ENCODE measurements at places on chromosomes 7 and 10. TPM values are rescaled to one million over a fixed set of nuclear protein-coding genes. Genes with fewer than 3 reads are reported as not detected.

GRCh38 chr10:22545643-22546042 lies 168.7 kb downstream of the PIP4K2A start:
- H3K36me3 ChIP-seq: peaks cover 27% of the 10 kb centered on the region
- H3K4me1 ChIP-seq: no peaks in the 10 kb centered on the region
- no peak for DNase-seq
- no peaks in the 10 kb centered on the region for H3K27me3 ChIP-seq
- no peak overlapping the region for H3K27ac ChIP-seq

DNA sequence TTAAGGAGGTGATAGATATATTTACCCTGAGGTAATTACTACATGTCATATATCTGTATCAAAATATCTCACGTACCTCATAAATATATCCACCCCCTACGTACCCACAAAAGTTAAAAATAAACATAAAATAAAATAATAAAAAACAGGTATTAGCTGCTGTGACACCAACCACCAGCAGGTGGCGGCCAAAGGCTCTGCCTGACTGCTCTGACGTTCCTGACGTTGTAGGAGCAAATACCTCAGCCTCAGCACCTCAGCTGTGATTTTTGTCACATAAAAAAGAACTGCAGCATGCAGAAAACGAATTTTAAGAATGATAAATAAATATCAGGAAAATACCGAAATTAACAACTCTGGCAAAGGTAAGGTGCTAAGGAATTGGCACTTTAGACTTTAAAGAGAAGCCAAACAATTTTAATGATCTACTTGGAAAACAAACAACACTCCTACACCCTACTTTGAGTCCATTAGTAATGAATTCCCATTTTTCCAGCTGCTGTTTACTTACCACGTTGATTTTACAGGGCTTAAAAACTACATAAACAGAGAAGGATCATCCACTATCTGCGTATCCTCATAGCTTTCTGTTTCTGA lies 125.4 kb upstream of the TARP start:
- H3K27ac ChIP-seq: no peak overlapping the region
- no peak overlapping the region for H3K4me3 ChIP-seq
- H3K27me3 ChIP-seq: peaks cover 6% of the 10 kb centered on the region
- no peaks in the 10 kb centered on the region for H3K36me3 ChIP-seq
- no peak for DNase-seq

DNA sequence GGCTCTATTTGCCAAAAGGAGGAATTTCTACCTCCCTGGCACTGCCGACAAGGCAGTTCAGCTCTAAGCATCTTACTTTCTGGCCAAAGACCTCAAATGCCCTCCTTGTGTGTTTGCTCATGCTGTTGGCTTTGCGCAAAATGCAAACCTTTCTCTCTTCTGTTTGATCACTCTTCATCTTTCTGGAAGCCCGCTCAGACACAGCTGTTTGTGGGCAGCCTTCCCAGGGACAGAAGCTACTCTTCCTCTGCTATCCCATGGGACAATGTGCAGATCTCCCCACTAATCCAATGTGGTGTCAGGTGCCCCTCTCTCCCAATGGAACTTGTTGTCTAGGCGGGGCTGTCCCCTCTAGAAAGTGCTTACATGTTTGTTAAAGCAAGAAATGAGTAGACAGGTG lies 278.7 kb downstream of the CCSER2 start:
- H3K27me3 ChIP-seq: peaks cover 38% of the 10 kb centered on the region
- no peaks in the 10 kb centered on the region for H3K36me3 ChIP-seq
- no peaks in the 10 kb centered on the region for H3K4me1 ChIP-seq

GRCh38 chr7:86939197-86939814 lies 120.1 kb downstream of the ELAPOR2 start:
- no peaks in the 10 kb centered on the region for H3K27me3 ChIP-seq
- peak overlapping the region; percentile 71 for H3K27ac ChIP-seq
- H3K4me3 ChIP-seq: no peak overlapping the region
- no peak for DNase-seq
- H3K36me3 ChIP-seq: peaks cover 3% of the 10 kb centered on the region

DNA sequence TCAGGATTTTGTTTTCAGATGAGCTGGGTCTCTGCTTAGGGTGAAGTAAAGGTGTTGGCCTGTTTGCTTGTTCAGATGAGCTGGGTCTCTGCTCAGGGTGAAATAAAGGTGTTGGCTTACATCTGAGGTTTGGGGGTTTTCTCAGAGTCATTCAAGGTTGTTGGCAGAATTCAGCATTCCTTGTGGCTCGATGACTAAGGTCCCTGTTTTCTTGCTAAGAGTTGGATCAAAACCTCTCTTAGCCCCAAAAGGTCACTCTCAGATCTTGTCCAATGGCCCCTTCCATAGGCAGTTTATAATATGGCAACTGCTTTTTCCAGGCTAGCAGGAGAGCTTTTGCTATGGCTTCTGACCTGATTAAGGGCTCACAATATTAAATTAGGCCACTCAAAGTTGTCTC lies 106.6 kb downstream of the ADAM22 start:
- no peak for DNase-seq
- H3K4me3 ChIP-seq: no peak overlapping the region
- no peaks in the 10 kb centered on the region for H3K27me3 ChIP-seq
- no peaks in the 10 kb centered on the region for H3K36me3 ChIP-seq

GRCh38 chr7:102215711-102216110 lies 71.0 kb upstream of the SH2B2 start:
- no peak for DNase-seq
- no peaks in the 10 kb centered on the region for H3K27me3 ChIP-seq
- peaks cover 14% of the 10 kb centered on the region for H3K4me1 ChIP-seq
- H3K27ac ChIP-seq: no peak overlapping the region

DNA sequence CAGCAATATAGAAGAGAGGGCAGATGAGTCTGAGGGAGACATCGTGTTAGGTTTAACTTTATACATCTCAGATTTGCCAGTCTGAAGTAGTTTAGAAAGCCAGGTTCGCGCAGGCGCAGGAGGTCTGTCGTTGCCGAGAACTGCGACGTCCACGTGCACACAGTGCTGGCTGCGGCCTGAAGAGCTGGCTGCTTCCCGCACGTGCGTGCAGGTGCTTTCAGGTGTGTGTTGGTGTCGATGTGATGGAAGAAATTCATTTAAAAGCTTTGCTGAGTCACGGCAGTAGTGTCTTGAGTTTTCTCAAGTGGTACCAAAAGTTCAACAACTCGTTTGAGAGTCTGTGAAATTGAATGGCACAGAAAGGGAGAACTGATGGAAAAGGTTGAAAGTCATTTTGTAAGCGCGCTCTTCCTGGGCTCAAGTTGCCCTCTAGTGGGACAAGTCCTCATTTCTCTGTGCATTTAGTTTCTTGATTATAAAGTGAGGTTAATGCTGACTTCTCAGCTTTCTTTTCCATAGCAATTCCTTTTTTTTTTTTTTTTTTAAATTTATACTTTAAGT lies 18.6 kb downstream of the WDR37 start:
- DNase-seq: no peak
- H3K27me3 ChIP-seq: no peaks in the 10 kb centered on the region
- H3K36me3 ChIP-seq: peaks cover 13% of the 10 kb centered on the region
- H3K4me3 ChIP-seq: no peak overlapping the region
- peaks cover 3% of the 10 kb centered on the region for H3K4me1 ChIP-seq

- H3K27me3 ChIP-seq: no peaks in the 10 kb centered on the region
- DNase-seq: no peak
- H3K27ac ChIP-seq: no peak overlapping the region
- H3K36me3 ChIP-seq: no peaks in the 10 kb centered on the region
- H3K4me1 ChIP-seq: peaks cover 29% of the 10 kb centered on the region
These were observed 86.8 kb downstream of the SEMA3C start for GRCh38 chr7:80832006-80832405.

- H3K4me3 ChIP-seq: no peak overlapping the region
- no peak overlapping the region for H3K27ac ChIP-seq
- peaks cover 2% of the 10 kb centered on the region for H3K36me3 ChIP-seq
These were observed 131.9 kb upstream of the PCGF5 start for GRCh38 chr10:91088300-91089140.

DNA sequence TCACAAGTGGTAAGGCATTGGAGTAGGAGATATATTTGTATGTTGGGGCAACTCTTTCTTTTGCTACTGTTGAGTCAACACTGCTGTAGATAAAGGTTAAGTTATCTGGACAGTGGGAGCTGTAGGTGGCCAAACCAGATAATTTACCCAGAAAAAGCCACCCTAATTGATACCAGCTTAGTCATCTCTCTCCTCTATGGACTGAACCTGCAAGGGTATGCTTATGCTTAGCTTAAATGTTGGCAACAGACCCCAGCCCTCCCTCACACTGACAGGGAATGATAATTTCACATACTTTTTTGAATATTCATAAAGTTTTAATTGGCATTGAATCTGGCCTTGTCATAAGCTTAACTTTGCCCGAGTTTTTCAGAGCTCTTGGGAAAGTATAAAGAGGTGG lies 66.3 kb downstream of the CREB5 start:
- DNase-seq: no peak
- no peak overlapping the region for H3K4me3 ChIP-seq
- H3K27ac ChIP-seq: no peak overlapping the region
- H3K27me3 ChIP-seq: no peaks in the 10 kb centered on the region
- H3K4me1 ChIP-seq: peaks cover 39% of the 10 kb centered on the region
- no peaks in the 10 kb centered on the region for H3K36me3 ChIP-seq

DNA sequence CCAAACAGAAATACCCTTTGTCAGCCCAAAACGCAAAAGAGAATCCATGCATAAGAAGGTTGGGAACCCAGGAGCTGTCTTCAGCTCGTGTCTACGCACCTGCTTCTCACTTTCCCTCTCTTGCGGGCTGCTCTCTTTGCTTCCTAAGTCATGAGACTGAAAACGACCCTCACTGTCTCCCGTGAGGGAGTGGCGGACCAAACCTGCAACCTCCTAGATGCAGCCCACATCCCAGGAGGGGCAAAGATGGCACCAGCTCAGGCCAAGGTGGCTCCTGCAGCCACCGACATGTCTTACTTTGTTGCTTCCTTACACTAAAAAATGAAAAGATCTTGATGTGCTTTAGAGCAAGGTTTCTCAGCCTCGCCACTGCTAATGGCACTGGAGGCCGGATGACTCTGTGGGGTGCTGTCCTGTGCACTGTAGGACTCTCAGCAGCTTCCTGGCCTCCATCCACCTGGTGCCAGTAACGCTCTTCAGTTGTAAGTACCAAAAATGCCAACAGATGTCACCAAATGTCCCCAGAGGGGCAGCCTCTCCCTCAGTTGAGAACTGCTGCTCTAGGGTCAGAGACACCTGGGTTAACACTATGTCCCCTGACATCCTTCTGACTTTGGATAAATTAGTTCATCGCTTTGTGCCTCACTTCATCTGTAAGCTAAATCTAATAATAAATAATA lies 179.8 kb upstream of the PFKP start:
- no peaks in the 10 kb centered on the region for H3K4me1 ChIP-seq
- DNase-seq: no peak
- no peaks in the 10 kb centered on the region for H3K36me3 ChIP-seq

- H3K36me3 ChIP-seq: peaks cover 6% of the 10 kb centered on the region
- peak overlapping the region; percentile 76 for H3K27ac ChIP-seq
- peak overlapping the region; percentile 5 for H3K4me3 ChIP-seq
These were observed 188.0 kb downstream of the PDE1C start for GRCh38 chr7:31882187-31882586.

GRCh38 chr10:119166564-119166963 lies 1.1 kb upstream of the SFXN4 start:
- H3K27ac ChIP-seq: peak overlapping the region; percentile 85
- H3K4me1 ChIP-seq: peaks cover 11% of the 10 kb centered on the region
- peaks cover 18% of the 10 kb centered on the region for H3K36me3 ChIP-seq
- no peaks in the 10 kb centered on the region for H3K27me3 ChIP-seq
- DNase-seq: no peak
- H3K4me3 ChIP-seq: peak overlapping the region; percentile 82

DNA sequence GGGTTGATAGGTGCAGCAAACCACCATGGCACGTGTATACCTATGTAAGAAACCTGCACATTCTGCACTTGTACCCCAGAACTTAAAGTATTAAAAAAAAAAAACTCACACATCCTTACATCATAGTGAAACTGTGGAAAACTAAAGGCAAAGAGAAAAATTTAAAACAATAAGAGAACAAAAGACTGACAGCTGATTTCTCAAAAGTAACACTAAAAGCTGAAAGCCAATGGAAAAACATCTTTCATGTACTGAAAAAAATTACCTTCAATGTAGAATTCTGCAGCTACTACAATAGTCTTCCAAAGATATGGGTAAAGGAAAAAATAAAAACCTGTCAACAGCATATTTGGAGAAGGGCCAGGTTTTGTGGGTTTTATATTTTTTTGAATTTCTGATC lies 729.1 kb upstream of the NRP1 start:
- H3K27me3 ChIP-seq: no peaks in the 10 kb centered on the region
- no peak overlapping the region for H3K27ac ChIP-seq
- no peaks in the 10 kb centered on the region for H3K4me1 ChIP-seq
- H3K36me3 ChIP-seq: peaks cover 10% of the 10 kb centered on the region
- no peak overlapping the region for H3K4me3 ChIP-seq
- no peak for DNase-seq

DNA sequence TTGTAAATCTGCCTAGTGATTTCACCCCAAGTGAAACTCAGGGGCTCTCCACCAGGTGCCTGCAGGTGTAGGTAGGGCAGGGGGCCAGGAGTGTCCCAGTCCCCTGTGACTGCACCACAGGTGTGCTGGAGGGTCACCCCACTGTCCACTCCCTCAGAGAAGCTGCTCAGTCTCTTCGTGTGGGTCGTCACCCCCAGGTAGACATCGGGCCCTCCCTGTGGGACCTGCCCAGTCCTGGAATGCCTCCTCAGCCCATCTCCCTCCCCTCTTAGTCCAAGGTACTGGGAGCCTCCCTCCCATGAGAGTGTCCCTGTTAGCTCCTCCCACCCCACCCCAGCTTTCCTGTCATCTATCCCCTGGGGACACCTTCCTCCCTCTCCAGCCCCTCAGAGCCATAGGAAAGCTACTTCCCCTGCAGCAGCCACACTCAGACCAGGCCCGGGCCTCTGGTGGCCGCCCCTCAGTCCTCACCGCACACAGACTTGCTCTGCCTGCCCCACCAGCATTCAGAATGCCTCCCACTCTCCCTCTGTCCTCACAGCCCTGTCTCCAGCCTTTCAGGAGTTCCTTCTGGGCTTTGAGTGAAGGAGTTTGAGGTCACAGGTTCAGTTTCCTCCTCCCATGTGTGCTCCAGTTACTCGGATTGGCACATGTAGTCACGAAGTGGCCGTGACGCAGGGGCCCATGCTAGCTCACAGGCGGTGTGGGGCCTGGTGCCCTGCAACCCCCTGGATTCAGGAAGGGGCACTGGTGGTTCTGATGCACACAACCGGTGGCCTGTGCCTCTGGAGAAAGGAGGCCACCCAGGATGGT lies 5.1 kb downstream of the ALOX5 start:
- H3K4me1 ChIP-seq: no peaks in the 10 kb centered on the region
- no peaks in the 10 kb centered on the region for H3K36me3 ChIP-seq
- DNase-seq: peak; percentile 75
- H3K27ac ChIP-seq: no peak overlapping the region

- H3K36me3 ChIP-seq: no peaks in the 10 kb centered on the region
- no peaks in the 10 kb centered on the region for H3K27me3 ChIP-seq
- DNase-seq: peak; percentile 74
- no peak overlapping the region for H3K4me3 ChIP-seq
- peaks cover 4% of the 10 kb centered on the region for H3K4me1 ChIP-seq
These were observed 55.9 kb downstream of the PWWP2B start for GRCh38 chr10:132452651-132453469.

ST8SIA6 gene
- total RNA-seq: 0.24 TPM

PRSS2 gene
- total RNA-seq: not detected

AKR1D1 gene
- total RNA-seq: not detected

ACTL6B gene
- not detected for total RNA-seq

MLXIPL gene
- total RNA-seq: not detected

FAM25A gene
- not detected for total RNA-seq

LRRC17 gene
- total RNA-seq: 34.5 TPM

ZNF853 gene
- total RNA-seq: 16.2 TPM

CFAP43 gene
- total RNA-seq: not detected

VAX1 gene
- total RNA-seq: not detected
